ENCODE measurements at places on chromosomes 2 and 18.

GRCh38 chr18:67385455-67385854 is 131.1 kb downstream of the DSEL start:
- DNase-seq, result no peak

DNA sequence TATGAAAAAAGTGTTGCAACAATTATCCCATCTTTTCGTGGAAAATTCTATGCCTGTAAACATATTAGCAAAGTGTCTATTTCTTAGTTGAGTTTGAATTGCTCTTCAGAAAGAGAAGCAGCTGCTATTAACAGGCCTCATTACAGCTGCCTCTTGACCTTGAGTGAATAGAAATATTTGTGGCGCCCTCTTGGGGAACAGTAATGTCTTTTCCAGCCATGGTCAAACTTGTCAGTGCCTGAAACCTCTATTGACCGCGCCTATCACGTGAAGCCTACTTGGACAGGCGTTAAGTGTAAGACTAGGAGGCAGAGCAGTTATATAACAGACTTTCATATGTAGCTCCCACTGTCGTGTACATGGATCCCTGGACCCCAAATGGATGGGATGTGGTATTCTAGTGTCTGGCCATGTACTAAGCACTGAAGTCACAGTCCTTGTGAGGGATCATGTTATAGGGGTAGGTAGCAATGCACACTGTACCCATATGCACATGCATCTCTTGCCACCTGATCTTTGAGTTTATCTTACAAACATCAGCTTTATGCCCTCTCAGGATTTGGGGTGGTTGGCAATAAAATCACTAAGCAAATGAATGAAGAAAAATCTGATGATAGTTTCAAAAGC is 245.0 kb downstream of the PTGR3 start:
- DNase-seq, result peak; percentile 84

DNA sequence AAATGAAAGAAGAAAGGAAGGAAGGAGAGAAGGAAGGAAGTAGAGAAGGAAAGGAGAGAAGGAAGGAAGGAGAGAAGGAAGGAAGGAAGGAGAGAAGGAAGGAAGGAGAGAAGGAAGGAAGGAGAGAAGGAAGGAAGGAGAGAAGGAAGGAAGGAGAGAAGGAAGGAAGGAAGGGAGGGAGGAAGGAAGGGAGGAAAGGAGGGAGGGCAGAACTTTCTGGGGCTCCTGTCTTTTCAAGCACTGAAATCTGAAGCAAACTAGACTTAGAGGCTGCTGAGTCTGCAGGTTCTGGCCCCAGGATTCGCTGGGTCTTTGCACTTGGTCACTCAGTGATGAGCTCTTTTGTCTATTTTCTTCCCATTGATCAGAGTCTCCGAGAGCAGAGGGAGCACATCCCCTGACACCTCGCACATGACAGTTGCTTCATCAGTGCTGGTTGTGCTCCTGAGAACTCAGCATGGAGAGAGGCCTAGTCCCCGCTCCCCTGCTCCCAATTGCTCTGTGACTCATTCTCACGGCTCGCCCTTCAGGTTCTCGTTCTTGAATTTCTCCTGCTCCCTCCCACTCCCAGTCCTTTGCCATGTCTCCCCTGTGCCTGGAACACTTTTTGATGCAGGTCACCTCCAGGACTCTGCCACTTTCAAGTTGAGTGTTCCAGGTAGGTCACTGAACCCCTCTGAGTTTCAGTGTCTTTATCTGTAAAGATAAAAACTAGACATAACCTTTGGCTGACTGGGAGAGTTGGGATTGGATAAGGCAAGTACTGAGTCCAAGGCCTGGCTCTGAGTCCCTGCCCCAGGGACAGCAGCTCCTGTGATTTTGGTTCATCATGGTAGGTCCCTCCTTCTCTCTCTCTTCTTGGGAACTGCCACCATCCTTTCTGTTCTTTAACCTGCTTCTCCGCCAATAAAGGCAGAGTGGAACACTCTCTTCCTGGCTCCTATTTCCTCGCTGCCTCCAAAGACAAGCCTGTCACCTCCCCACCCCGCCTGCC is 55.2 kb downstream of the TNP1 start:
- no peak for DNase-seq

GRCh38 chr2:189208254-189208653 is 28.7 kb upstream of the COL5A2 start:
- DNase-seq, result peak; percentile 22
